ENCODE measurements at places on chromosomes 7 and 10. TPM values are rescaled to one million over a fixed set of nuclear protein-coding genes. Genes with fewer than 3 reads are reported as not detected.
A peak's percentile ranks its signal among the peaks of the same experiment; 100 is the strongest.

- DNase-seq = no peak
These were observed 17.1 kb upstream of the MGMT start for GRCh38 chr10:129449893-129450292.

DNA sequence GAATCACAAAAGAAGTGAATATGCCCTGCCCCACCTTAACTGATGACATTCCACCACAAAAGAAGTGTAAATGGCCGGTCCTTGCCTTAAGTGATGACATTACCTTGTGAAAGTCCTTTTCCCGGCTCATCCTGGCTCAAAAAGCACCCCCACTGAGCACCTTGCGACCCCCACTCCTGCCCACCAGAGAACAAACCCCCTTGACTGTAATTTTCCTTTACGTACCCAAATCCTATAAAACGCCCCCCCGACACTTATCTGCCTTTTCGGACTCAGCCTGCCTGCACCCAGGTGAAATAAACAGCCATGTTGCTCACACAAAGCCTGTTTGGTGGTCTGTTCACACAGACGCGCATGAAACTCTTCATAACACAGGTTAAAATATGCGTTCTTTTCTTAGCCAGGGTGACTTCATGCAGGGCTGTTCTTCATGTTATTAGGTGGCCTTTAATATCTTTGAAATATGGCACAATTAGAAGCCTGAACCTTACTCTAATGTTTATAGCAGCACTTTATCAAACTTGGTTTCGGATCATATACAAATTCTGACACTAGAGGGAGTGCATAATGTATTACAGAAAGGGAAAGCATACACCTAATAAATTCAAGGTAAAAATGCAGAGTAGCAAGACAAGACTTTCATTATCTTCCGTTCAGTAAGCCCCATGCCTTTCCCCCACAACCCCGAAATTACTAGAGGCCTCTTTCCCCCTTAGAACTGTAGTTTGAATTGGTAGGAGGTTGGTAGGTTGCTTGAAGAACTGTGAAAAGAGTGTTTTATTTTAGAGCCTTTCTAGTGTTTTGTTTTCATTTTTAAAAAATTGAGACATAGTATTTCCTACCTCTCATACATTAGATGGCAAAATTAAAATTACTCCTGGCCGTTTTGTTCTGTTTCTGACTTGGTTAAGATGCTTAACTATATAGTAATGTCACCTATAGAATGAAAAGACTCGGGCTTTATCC lies 117.9 kb downstream of the NPY start:
- DNase-seq = peak; percentile 30

DNA sequence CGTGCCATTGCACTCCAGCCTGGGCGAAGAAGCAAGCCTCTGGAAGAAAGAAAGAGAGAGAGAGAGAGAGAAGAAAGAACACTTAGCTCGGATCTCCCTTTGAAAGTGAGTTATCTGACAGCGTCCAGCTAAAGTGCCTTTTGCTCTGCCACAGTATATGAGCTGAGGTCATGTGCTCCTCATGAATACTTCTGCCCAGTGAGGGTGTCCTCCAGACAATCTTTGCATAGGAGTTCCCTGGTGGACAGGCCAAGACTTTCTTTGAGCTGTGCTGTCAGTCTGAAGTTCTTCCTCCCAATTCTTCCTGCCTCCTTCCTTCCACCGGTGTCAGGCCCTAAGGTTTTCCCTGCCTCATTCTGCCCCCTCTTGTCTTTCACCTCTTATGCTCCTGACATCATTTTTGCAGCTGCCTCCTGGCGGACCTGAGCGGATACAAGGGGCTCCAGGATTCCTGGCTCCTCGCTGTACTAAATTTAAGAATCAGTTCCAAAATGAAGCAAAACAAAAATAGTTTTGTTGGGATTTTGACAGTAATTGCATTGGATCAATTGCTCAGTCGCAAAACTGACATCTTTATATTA lies 31.9 kb downstream of the XRCC2 start:
- DNase-seq = no peak

DNA sequence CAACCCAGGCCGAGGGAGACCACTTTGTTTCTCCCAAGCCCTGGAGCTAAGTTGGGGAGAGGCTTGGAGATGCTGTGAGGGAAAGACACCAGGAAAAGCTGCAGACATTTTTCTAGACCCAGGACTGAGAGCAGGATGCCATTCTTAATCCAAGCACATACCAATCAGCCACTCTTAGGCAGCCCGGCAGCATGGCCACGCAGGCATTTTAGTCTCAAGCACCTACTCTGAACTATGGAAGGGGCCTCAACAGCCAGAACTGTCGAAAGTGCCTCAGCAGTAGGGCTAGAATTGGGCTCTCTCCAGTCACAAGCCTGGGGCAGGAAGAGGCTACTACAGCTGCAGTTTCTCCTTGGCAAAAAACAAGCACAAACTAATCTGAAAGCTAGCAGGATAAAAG lies 57.8 kb downstream of the GCC1 start:
- DNase-seq = no peak

DNA sequence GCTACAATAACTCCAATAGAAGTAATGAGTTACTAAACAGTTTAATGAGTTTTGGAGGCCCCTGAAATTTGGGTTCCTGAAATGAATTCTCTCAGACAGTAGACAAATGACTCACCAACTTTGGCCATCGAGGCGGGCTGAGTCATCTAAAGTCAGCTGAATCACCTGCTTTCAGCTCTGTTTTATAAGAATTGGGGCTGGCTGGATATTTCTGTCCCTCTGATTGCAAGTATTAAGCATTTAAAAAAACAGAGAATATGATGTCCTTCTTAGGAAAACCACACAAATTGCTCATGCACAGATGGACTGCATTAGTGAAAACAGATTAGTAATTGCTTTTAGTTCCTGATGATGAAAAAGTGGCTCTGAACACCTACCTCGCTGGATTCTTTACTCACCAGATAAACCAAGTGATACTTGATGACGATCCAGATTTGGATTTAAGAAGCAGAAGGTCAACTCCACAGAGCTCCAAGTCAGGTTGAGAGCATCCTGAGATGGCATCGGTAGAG lies 59.1 kb downstream of the ZNF365 start:
- DNase-seq = peak; percentile 91

The LSM5 gene
- total RNA-seq = 27.1 TPM

All from fibroblast of villous mesenchyme (primary cell).